ENCODE measurements at places on chromosomes 16 and 17.

DNA sequence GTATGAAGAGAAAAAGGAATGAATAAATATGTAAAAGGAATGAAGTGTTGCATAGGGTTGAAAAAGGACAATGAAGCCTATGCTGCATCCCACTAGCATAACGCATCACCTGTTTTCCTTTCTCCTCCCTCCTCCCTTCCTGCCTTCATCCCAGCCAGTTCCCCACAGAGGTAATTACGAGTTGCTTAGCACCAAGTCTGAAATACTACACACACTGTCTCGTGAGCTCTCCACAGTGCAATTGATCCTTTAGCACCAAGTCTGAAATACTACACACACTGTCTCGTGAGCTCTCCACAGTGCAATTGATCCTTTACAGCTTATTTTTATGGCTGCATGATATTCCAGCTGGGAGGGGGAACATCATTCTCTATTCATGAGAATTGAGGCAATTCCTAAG is 1.1 kb upstream of the DRC7 start:
- DNase-seq: no peak

DNA sequence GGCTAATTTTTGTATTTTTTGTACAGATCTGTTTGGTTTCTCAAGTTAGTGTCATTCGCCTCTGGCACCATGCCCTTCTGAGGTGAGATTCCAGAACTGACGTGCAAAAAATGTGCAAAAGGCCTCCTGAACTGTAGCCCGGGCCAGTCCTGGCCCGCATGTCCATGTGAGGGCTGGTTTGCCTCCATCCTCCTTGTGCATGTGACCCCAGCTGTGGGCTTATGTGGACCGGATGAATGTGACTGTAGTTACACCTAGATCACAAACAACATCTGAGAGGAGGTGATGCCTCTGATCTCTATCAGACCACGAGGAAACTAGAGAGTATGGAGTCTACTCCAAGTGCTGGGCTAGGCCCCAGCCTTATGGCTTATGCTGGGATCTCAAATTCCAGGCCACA is 241.6 kb downstream of the XYLT1 start:
- no peak for DNase-seq

DNA sequence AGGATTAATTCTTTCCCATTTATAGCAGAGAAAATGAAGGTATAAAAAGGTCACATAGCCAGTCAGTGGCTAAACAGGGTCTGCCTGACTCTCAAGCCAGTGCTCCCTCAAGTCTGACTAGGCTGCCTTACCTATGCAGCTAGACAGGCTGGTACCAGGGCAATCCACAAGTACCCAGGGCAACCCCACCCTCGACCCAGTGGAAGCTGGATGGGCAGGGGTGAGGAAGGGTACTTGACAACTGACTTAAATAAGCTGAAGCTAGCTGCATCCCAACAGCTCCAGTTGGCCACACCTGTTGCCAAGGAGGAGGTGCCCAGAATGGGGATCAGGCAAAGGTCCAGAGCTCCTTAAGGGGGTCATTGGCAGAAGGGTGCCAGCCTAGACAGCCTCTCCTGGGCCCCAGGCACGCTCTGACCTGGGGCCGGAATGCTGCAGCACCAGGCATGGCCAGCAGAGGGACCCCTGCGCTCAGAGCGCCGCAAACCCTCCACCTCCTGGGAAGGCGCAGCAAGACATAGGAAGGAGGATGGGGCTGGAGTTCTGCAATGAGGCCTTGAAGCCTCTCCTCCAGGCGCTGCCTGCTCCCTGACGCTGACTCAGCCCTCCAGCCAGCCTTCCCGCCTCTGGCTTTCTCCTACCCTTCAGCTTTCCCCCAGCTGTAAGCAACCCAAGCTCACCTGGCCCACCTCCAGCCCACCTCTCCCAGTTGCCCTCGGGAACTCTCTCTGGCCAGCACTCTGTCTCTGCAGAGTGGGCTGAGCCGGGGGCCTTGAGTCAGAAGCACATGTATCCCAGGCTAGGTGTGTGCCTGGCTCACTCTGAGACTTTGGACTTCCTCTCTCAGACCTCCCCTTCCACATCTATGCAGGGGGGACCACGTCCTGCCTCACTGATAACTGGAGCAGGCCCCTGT is 28.8 kb downstream of the MPP2 start:
- peak; percentile 7 for DNase-seq

DNA sequence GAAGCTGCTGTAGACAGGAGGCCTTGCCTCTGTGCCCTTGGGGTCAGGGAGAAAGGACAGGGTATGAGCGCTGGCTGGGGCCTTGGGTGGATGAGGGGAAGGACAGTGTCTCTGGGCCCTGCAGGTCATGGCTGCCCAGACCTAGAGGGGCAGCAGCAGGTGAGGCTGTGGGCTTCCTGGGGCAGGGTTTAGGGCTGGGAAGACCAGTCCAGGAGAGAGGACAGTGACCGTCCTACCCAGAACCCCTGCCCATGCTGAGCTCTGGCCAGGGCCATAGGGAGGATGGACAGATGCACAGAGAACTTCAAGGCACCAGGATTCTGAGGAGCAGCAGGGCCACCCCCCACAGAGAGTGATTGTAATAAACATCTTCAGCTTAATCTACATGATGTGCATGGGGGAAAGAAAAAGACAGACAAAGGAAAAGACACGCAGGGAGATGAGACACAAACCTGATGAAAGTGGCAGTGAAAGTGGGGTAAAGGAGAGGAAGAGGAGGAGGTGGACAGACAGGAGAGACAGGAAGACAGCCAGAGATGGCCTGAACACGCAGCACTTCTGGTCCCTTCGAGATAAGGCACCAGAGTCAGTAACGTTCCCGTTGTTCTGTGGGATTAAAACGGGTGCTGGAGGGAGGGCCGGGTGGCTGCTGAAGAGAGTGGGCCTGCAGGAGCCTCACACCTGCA is 17.5 kb downstream of the FLOT2 start:
- DNase-seq: no peak

- DNase-seq: no peak
Measured at GRCh38 chr16:48503779-48504178, 106.2 kb downstream of the N4BP1 start.

DNA sequence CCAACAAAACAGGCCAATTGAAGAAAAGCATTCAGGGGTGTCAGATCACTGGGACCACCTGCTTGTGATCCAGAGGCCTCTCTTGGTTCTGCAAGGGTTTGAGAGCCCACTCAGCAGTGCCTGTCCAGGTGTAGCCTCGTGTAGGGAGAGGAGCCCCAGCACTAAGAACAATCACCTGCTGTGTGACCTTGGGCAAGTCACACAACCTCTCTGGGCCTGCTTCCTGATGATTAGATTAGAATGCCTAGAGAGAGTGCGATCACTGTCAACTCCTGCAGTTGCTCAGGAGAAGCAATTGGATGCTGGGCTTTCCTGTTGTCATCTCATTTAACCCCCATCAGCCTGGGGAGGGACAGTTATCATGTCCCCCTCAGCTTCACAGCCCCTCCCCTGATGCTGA is 10.2 kb downstream of the DLX3 start:
- DNase-seq: no peak

DNA sequence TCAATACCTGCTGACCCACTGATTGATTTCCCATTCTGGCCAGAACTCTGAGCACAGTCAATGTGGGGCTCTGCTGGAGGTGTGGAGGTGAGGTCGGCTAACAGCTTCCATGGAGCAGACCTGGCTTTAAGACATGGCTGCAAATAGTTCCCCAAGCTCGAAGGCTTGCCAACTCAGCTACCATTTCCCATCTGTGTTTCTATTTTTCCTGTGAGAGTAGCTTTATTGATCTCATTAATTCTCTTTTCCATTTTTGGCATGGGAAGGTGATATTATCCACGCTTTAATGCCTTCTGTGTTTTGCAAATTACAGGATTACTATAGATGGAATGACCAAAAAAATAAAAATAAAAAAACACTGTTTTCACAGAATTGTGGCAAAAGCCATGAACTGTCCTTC is 151.6 kb upstream of the XYLT1 start:
- DNase-seq: no peak

DNA sequence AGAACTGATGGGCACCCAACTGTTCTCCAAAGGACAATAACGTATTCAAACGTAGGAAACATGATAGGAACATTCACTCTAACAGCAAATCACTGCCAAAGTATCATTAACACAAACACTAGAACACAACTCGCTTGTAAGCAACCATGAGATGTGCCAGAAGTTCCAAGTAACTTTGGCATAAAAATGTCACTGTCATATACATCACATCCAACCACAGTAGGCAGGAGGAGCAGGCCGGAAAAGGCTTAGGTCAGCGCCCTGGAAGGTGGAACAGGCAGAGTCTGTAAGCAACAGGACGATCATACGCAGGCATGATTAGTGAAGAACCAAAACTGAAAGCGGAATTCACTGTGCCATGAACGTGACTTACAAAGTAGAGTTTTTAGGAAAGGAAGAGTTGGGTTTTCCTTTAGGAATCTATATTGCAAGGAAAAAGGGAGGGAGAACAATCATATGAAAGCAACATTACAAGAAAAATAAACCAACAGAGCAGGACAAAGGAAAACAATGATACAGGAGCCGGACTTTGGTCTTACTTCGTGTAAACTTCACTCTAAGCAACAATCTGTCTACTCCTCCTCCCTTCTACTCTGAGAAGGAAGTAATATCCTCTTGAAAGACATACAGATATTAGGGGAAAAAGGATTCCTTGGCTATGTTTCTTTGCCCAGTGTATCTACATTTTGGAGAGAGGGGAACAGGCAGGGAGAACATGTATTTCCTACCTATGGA is 52.3 kb downstream of the YWHAE start:
- no peak for DNase-seq

DNA sequence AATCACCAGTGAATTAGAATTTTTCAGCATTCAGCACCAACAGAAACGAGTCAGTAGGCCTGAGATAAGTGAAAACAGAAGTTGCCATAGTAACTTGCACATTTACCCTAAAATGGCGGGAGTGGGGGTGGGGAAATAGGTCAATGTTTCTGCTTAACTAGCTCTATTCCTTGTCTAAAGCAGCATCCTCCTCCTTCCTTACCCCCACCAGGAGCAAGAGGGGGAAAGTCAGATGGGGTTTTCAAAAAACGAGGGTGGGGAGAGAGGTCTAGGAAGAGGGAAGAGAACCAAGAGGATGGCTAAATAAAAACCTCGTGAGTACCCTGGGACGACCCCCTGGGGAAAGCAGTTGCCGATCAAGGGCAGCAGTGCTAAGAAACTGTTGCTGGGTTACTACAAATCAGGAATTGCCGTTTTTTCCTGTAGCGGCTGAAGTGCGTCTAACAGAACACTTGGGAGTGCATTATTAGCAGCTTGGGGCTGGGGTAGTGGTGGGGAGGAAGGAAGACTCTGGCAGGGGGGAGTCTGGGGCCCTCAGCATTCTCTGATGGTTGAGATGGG is 34.4 kb upstream of the MNT start:
- DNase-seq: no peak

Measured in glomerular endothelial cell (primary cell).